ENCODE measurements at places on chromosomes 7 and 10.

GRCh38 chr10:25390733-25391132 lies 215.9 kb downstream of the GPR158 start:
- ATAC-seq: no peak

DNA sequence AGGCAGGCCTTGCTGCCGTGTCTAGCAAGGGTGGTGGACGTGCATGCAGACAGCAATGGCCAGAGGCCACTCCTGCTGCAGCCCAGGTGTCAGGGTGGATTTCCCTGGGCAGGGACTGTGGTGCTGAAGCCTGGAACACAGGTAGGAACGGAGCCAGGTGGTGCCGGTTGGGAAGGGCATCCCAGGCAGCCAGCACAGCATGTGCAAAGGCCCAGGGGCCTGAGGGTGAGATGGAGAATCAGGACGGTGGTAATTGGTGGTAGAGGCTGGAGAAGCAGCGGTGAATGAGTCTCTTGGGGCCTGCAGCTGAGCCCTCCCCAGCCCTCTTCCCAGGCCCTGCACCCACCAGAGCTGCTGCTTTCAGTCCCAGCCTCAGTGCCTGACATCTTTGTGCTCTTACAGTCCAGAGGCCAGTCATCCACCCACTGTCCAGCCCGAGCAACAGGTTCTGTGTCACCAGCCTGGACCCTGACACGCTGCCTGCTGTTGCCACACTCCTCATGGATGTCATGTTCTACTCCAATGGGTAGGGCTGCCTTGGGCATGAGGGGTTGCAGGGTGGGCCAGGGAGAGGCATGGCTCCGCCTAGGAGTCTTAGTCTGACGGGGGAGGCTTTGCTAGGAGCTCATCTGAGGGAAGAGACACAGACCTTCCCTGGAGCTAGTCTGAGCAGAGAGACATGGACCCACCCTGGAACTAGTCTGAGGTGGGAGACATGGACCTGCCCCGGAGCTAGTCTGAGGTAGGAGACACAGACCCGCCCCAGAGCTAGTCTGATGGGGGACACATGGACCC lies 54.3 kb downstream of the CASTOR2 start:
- ATAC-seq: peak; percentile 21

DNA sequence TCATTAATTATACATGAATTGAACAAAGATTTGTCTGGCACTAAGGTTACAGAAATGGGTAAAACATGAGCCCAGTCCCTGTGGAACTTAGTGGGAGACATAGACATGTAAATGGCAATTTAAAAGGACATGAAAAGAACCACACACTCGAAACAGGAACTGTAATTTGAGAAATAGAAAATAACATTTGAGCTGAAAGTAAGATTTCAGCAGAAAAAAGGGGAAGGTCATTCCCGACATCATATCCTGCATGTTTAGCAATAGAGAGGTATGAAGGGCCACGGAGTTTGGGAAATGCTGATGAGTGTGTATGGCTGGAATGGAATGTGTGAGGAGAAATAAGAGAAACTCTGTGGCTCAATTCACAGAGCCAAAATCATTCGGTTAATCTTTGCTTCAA lies 175.4 kb upstream of the AHR start:
- ATAC-seq: no peak

DNA sequence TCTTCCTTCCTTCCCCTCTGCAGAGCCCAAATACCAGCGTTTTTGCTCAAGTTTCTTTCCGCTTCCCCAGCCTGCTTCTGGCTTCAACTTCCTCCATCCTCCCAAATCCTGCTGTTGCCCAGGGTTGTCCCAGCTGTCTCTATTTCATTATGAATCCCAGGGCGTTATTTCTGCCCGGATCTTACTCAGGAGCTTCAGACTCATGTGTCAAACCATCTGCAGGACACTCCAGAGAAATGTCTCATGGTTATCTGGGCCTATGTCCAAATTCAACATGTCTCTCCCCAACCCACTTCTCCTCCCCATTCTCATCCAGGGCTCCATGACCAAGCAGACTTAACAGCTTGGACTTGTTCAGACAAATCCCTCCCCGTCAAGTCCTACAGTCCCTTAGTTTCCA lies 15.6 kb downstream of the ARHGAP22 start:
- peak; percentile 81 for ATAC-seq

GRCh38 chr7:114889646-114890285 lies 32.1 kb upstream of the MDFIC start:
- ATAC-seq: peak; percentile 96

- ATAC-seq: no peak
These were observed 15.3 kb upstream of the LRRC61 start for GRCh38 chr7:150307904-150308303.

- ATAC-seq: no peak
These were observed 36.4 kb upstream of the WAC start for GRCh38 chr10:28496481-28496961.

DNA sequence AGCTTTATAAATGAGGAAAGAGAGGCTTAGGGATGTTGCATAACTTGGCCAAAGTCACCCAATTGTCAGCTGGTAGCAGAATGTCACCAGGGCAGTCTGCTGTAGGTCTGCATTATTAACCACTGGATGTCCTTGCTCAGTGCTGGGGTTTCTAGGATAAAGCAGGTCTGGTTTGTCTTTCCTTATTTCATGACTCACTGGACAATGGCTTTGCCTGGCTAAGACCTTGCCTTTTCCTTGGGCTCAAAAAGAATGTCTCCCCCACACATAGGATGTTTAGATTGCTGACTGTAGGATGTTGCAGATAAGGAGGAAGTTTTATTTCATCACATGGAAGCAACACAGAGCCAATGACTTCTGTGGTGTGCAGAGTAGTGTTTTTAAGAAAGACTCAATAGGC lies 29.4 kb downstream of the WDFY4 start:
- ATAC-seq: no peak

- ATAC-seq: no peak
These were observed 166.6 kb downstream of the INHBA start for GRCh38 chr7:41536122-41536872.

DNA sequence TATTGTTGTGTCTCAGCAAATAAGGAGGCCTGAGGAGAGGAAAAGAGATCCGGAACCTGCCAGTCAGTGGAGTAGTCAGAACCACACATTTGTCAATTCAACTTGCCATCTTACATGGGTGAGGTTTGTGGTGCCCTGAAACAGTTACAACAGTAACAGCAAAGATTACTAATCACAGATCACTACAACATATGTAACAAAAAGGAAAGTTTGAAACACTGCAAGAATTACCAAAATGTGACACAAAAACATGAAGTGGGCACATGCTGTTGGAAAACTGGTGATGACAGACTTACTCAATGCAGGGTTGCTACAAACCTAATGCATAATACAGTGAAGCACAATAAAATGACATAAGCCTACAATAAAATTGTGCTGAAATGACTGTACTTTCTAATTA lies 89.4 kb downstream of the LRRN3 start:
- no peak for ATAC-seq

- peak; percentile 69 for ATAC-seq
These were observed 3.2 kb upstream of the NCOA4 start for GRCh38 chr10:46033602-46034011.

DNA sequence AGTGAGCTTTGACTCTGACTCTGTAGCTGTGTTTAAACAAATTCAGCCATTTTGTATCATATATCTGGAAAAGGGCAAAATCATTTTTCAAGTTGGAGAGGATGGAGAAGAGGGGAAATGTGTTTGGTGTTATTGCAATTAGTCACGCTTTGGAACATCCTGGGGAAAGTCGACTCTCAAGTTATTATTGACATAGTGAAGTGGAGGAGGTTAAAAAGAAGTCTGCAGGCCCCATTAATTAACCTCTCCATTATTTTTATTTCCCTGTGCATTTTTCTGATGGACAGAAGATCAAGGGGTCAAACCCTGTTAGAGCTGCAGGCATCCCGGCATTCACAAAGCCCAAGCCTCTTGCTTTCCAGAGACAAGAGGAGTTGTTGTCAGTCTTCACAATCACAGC lies 132.6 kb downstream of the TEX36 start:
- no peak for ATAC-seq

DNA sequence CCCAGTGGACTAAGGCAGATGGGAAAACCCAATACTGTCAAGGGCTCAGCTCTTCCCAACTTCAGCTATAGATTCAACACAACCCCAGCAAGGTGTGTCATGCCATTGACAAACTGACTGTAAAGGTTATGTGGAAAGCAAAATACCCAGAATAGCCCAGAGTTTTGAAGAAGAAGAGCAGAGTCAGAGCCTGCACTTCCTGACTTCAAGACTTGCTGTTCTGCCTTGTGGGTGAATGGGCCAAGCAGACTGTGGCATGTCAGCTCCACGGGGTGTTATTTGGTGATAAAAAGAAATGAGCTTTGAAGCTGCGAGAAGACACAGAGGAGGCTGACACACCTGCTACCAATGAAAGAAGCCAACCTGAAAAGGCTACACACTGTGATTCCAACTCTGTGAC lies 89.7 kb downstream of the NKX6-2 start:
- ATAC-seq: no peak

- no peak for ATAC-seq
These were observed 144.4 kb downstream of the ARID5B start for GRCh38 chr10:62045765-62046521.

- ATAC-seq: no peak
These were observed 199.2 kb downstream of the IMMP2L start for GRCh38 chr7:111363099-111363498.

- no peak for ATAC-seq
These were observed 29.3 kb upstream of the FOXL3 start for GRCh38 chr7:260441-261281.

- no peak for ATAC-seq
These were observed 776 bp upstream of the CALML3 start for GRCh38 chr10:5523796-5524574.

DNA sequence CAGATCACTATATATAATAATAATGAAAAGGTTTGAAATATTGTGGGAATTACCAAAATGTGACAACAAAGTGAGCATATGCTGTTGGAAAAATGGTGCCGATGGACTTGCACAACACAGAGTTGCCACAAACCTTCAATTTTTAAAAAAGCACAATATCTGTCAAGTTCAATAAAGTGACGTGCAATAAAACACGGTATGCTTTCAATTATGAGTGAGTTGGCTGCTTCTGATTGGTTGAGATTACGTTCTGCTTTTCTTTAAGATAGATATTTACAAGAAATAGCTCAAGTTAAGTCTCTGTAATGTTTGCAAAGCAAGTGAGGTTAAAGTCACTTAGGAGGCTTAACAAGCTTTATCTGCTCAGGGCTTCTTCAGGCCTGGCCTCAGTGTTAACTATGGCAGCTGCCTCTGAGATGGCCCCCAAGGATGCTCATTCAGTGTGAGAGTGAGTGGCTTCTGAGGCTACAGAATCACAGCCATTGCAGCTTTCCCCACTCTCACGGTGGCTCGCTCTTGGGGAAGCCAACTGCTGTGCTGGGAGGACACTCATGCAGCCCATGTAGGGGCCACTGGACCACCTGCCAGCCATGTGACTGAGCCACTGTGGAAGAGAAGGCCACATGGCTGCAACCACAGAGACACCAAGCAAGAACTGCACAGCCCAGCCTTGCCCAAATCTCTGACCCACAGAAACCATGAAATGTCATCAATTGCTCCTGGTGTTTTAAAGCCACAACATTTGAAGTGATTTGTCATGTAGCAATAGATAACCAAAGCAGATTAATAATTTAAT lies 78.3 kb upstream of the TMEM72 start:
- no peak for ATAC-seq

DNA sequence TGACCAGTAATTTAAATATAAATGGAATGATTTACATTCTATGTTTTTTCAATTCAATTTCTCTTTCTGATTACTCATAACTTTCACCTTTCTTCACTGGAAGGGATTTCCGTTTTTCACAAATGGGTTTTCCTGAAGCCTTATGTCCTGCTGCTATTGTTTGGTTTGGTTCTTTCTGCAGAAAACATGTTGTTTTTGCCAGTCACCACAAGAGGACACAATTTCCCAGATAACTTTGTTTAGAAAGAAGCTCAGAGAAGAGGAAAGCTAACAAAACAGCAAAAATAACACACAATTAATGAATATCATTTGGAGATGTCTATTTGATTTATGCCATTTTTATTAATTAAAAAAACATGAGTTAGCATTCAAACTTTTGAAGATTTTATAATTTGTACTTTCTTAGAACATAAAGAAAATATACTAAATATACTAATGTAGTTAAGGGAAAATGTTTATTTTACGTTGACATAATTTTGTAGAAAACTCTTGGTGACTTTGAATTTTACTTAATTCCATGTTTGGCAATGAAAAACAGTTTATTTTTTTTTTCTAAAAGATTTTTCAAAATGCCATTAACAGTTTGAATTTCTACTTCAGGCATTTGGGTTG lies 4.6 kb upstream of the TWIST1 start:
- ATAC-seq: no peak

- no peak for ATAC-seq
These were observed 70.6 kb downstream of the MLLT10 start for GRCh38 chr10:21604651-21605050.

GRCh38 chr10:76035206-76036110 lies 604.0 kb downstream of the LRMDA start:
- ATAC-seq: no peak

- ATAC-seq: no peak
These were observed 107.8 kb downstream of the HECW1 start for GRCh38 chr7:43220250-43220649.

DNA sequence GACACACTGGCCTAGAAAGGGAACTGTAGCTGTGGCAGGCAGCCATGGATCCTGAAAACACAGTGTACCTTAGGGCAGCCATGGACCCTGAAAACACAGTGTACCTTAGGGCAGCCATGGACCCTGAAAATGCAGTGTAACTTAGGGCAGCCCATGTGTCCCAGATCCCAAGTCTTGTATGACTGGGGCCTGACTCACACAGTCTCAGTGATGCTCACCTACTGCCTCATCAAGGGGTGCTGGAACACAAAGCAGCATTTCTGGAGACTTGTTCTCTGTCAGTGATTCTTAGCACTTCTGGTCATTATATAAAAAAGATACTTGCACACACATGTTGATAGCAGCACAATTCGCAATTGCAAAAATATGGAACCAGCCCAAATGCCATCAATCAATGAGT lies 70.2 kb upstream of the LAMB4 start:
- ATAC-seq: peak; percentile 46

GRCh38 chr10:33365871-33366411 lies 31.5 kb upstream of the NRP1 start:
- ATAC-seq: peak; percentile 20

DNA sequence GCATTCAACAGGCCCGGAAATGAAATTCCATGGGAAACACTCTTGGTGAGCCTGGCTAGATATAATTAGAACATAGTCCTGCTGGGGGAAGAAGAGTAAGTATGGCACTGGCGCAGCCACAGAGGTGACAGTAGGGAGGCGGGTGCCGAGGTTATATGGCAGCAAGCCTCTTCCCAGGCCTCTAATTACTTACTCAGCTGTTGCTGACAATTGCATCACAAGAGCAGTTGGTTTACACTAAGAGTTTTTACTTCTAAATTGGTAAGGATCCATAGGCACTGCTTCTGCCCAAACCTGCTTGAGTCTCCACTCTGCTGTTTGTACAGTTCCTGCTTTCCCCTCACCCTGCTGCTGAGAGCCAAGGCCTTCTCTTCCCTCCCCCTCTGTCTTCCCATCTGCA lies 93.3 kb upstream of the DUSP5 start:
- no peak for ATAC-seq

Data from esophagus mucosa (tissue), 1 donor.